ENCODE measurements at places on chromosomes 5 and 9.

DNA sequence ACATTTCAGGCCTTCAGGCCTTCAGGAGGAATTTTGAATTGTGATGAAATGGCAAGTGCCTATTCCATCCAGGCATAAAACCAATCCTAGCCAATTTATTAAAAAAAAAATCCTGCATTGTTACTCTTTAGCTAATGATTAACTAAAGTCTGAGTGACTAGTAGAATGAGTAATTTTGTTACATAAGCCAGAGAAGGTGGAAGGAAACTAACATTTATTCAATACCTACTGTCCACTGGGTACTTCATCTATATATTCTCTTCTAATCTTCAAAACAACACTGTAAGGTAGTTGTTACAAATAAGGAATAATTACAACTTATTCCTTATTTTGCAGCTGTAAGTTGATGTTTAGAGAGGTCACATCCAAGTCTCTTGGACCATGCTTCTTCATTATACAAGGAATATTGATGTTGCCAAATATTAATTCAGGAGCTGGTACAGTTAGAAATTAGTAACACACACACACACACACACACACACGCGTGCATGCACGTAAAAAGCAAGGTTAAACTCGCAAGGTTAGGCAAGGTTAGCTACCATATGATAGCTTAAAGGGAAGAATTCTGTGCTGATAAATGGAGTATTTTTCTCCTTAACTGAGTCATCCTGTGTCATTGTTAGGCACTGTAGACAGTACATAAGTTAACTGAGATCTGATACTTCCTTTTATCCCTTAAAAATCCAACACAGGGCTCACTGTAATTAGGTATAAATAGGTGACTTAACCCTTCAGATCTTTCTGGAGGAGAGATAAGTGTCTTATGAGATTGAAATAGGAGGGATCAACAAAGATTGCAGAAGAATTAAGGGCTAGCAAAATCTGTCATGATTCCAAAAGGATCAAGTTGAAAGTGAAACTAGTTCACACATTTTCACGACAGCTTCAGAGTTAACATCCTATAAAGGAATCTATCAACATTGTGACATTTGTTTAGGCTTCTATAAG lies 596.9 kb downstream of the PDE4D start:
- no peak for DNase-seq

GRCh38 chr5:136506131-136506530 lies 140.8 kb upstream of the TRPC7 start:
- DNase-seq: no peak

DNA sequence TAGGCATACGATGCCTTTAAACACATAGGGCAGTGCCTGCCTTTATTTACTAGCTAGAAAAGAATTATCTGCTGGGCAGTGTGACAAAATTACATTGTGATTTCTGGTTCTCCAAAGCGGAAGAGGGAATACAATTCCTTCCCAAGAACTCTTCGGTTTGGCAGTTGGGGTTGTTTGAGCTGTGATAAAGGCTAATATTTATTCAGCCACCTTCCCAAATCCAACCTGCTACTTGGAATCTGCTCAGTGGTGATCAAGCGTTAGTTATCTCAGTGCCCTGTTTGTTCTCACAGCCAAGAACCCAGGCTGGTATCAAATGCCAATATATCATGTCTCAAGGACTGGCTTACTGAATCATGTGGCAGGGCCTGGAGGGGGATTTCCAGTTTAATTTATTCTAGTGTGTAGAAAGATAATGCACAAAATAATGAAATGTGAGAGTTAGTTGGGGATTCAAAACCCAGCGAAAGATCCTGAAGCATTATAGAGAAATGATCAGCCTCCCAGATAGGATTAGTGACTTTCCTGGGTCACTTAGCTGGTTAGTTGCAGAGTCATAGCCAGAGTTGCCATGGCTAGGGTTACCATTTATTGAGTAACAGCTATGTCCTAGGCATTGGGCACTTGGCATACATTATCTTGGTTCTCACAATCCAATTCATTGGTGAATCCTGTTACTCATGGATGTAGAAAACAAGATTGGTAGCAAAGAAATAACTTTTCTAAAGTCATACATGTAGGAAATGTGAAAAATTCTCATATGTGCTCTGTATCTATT lies 457.0 kb upstream of the KLF4 start:
- no peak for DNase-seq

DNA sequence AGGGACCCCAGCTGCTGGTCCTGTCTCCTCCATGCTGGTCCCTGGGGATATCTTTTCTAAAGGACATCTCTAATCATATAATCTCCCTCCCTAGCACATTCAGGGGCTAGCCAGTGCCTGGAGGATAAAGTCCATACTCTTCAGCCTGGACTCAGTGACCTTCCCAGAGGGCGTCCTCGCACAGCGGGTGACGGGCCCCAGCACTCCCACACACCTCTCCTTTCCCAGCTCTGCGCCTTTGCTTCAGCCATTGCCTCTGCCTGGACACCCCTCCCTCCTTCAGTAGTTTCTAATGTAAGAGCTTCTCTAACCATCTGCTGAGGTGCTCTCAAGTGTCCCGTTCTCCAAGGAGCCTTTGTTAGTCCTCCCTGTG lies 15.2 kb upstream of the TNIP1 start:
- DNase-seq: no peak

- no peak for DNase-seq
Measured at GRCh38 chr9:38023661-38024035, 45.4 kb downstream of the SHB start.

DNA sequence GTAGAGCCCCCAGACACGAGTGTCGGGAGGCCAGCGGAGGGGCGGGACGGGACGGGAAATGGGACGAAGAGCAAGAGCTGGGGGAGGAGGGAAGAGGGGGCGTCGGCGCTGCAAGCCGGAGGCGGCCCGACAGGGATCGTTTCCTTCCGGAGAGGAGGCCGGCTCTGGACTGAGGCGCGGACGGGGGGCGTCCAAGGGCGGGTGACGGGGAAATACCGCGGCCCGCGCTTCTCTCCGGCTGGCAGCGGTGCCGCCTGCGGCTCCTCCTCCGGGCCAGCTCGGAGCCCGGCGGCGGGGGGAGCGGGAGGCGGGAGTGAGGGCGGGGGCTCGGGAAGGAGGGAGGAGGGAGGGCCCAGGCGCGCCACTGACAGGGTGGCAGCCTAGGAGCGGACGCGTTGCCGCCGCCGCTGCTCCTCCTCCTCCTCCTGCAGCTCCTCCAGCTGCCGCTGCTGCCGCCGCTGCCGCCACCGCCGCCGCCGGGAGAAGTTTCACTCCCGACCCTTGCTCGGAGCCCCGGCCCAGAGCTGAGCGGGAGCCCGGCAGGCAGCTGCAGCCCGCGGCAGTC lies at the start of gene CHSY3:
CHSY3 (plus strand) TSS at position 364 of the 565 bp plus-strand sequence.
- no peak for DNase-seq
